ENCODE measurements at places on chromosomes 4 and X. TPM values are rescaled to one million over a fixed set of nuclear protein-coding genes. Genes with fewer than 3 reads are reported as not detected.
A peak's percentile ranks its signal among the peaks of the same experiment; 100 is the strongest.

DNA sequence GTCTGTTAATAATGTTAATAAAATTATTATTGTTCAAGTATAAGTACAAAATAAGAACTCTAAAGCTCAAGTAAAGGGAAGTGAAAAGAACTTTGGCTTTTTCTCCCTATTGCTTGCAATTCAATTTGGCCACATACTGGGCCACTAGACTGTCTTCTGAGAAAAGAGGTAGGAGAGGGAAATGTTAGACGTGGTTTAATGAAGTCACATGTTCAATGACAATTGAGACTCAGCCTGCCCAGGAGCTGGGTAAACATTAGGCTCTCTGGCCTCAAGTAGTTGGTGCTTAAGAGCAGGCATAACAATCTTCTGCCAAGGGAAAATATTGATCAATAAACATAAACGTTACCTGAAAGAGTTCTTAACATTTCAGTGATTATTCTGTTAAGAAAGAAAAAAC lies 15.1 kb upstream of the PRSS12 start:
- no peak for DNase-seq

DNA sequence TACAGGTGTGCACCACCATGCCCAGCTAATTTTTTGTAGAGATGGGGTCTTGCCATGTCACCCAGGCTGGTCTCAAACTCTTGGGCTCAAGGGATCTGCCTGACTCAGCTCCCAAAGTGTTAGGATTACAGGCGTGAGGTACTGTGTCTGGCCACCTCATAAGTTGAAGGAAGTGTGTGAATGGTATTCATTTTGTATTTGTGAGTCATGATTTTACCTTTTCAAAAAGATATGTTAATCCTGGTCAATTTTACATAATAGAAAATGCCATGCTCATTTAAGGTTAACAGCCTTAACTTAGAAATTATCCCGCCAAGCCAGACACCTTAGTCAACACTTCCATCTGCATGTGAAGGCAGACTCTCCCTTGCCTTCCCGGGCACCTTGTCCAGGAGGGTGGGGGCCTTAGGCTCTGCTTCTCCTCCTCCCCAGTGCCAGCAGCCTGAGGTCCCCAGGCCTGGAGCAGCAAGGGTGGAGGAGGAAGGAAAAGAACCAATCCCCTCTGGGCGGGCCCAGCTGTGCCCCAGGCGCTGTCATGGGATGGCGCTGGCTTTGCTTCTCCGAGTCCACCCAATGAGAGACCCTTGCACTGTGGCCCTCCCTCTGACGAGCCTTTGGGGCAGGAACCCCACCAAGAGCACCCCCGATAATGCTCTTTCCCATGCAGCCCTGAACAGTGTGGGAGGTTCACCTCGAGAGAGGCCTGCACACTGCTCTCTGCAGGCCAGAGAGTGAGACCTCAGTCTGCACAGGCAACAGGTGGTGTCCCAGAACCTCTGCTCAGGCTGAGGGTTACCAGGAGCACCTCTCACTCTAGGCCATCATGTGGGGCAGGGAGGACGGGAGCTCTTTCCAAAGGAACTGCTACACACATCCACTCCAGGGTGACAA lies 37.3 kb downstream of the RNF212 start:
- DNase-seq, result no peak

DNA sequence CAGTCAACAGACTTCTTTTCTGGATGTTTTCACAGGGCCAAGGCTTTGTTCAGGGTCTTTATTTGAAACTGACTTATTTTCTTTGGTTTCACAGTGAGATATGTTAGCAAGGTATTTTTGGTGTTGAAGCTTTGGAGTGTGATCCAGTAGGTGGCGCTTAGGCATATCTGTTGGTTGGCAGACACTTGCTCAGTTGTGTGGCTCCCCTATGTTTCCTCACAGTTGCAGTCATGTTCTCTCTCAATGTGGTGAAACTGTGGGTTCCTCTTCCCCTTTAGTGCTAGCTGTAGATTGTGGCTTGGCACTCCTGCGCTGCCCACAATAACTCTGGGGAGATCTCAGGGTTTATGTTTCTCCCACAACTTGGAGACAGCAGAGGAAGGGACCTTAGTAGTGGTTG lies 460.8 kb downstream of the SLITRK2 start:
- DNase-seq, result no peak

GRCh38 chr4:184513802-184514120 lies 39.4 kb upstream of the IRF2 start:
- DNase-seq, result no peak

DNA sequence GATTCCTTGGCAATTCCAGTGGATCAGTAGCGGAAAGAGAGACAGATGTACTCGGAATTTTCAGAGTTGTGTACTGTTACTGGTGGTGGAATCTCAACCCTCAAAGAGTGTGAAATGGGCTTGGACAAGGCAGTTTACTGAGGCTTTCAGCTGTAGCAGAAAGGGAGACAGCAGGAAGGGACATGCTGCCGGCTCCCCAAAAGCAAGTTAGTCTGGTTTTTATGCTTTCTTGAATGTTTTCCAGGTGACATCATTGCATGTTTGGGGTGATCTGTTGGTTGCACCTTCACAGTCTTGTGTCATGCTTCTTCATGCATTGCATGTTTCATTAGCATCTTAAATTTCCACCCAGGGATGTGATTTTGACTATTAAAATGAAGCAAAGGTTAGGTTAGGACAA lies 1282.2 kb downstream of the ADGRL3 start:
- no peak for DNase-seq

DNA sequence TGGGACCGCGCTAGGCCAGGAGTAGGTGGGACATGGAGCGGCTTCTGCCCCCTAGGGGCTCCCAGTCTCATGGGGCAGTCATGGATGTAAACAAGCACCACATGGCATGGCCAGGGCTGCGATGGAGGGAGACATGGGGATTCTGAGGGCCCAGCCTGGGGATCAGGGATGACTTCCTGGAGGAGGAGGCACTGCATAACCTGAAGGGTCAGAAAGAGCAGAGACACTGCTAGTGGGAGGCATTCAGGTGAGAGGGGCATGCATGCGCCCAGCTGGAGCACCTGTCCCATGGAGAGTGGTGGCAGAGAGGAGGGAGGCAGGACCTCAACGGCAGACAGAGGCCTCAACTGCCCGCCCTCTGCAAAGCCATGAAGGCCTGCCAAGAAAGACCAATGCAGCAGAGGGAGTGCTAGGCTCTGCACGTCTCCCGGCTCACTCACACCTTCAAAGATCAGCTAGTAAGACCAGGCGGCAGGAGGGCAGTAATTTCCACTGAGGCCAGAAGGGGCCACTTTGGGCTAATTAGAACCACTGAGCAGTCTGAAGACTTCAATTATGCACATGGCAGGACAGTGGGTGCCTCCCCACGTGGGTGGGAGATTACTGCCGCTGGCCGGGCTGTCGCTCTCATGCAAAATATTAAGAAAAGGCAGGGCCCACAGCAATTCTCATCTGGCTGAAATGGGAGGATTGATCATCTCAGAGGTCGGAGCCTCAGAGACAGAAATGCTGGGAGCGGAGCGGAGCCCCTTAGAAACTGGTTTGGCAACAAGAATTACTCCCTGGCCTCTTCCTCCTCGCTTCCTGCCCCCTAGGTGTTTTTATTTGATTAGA lies 69.6 kb downstream of the PPP2R2C start:
- DNase-seq, result peak; percentile 34

DNA sequence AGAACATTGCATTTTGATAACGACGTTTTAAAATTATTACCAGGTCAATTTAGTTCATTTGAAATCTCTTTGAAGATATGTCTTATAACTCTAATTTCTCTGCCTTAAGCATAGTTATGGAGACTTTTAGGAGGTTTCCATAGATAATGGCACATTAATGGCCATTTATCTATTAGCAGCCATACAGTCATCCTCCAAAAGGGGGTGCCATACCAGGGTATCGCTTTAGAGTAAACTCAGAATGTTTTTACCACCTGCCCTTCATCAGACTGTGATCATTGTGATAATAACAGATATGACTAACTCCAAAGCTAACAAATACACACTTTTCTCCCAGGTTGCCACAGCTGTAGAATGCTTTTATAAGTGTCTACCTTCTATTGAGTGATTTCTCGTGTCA lies 461.5 kb downstream of the FSTL5 start:
- DNase-seq, result no peak

The BEX4 gene
- total RNA-seq, result 39.3 TPM

The NSUN7 gene
- 0.25 TPM for total RNA-seq

GRCh38 chr4:121822796-121823504 lies 733 bp downstream of the CCNA2 start:
- DNase-seq, result no peak

The DGKK gene
- total RNA-seq, result not detected

The TMSB15B gene
- 0.14 TPM for total RNA-seq

- DNase-seq, result no peak
Observed at GRCh38 chr4:71634364-71634763, 149.5 kb downstream of the GC start.

- no peak for DNase-seq
Observed at GRCh38 chr4:22312113-22312512, 203.8 kb downstream of the ADGRA3 start.

DNA sequence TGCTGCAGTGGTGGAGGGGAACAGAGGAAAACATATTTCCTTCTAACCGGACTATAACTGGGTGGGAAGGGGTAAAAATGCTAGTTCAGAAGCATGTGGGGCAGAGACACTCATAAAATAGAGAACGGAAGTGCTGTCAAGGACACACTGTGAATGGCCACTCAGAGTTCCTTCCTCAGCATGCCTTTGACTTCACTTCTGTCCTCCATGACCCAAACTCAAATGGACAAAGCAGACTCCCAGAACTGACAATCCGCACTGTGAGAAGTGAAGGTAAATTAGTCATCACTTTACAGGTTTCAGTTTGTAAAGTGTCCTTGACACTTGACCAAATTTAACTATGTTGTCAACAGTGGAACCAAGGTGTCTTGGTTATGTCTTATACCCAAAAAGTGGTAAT lies 30.2 kb upstream of the ELF2 start:
- no peak for DNase-seq

GRCh38 chr4:47945930-47946726 lies 31.7 kb upstream of the NFXL1 start:
- DNase-seq, result no peak

GRCh38 chr4:86991994-86992393 lies 57.2 kb downstream of the AFF1 start:
- no peak for DNase-seq

DNA sequence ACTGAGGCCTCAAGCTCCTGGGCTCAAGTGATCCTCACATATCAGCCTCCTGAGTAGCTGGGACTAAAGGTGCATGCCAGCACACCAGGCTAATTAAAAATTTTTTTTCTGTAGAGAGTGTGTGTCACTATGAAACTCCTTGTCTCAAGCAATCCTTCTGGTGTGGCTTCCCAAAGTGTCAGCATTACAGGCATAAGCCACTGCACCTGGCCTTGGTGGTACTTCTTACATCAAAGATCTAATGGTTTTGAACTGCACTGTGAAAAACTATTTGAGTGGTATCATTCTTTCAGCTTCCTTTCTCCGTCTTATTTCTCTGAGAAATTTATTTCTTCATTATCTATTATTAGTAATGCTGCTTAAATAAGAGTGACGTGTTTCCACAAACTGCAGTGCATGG lies 98.5 kb downstream of the UNC5C start:
- no peak for DNase-seq

DNA sequence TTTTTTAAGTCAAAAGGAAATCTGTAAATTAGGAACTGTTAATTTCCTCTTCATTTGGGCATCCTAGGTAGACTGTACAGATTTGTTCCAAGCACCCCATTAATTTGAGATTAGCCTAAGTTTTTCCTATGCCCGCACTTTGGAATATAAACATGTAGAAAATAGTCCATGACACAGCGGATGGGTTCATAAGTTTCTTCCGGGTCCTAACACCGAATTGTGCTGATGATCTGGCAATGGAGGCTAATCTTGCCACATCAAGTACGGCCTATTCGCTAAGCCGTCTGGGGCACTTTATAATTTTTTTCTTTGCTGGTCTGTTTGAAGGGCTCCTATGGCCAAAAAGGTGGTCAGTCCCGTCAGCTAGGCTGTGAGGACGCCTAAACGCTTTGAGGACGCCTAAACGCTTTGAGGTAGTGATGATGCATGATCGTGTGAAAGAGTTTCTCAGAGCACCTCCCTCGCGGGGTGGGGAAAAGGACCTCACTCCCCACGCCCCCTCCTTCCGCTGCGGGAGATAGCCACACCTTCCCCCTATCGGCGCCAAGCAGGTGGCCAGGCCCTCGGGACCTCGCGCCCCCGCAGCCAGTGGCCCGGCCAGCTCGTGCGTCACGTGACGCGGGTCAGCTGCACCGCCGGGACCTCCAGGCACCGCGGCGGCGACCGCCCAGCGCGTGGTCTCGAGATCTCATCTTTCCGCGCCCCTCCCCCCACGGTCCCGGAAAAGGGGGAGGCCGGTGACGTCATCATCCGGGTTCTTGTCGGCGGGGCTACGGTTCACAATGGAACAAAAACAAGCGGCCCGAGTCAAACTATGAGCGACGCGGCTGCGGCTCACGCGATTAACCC lies 977 bp upstream of the USP9X start:
- DNase-seq, result peak; percentile 96

- DNase-seq, result no peak
Observed at GRCh38 chrX:119880552-119881437, 9.2 kb downstream of the NDUFA1 start.

DNA sequence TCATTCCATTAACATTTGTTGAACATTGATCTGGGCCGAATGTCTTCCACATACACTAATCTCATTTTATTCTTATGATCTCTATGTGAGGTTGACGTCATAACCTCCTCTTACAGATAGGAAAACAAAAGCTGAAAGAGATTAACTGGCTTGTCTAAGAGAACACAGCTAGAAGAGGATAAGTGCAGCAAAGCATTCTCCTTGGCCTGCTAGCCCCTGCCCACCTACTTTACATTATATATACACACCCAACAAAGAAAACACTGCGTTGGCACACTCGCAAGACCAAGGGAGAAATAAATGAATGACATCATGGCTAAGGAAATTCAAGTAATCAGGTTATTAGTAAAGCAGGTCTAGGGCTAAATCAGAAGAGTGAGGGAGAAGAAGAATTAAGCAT lies 138.4 kb downstream of the PARM1 start:
- no peak for DNase-seq

The TGIF2LX gene
- not detected for total RNA-seq

GRCh38 chr4:84944947-84945346 lies 21.5 kb downstream of the WDFY3 start:
- DNase-seq, result no peak

- DNase-seq, result no peak
Observed at GRCh38 chr4:98519268-98519977, 139.0 kb downstream of the TSPAN5 start.

GRCh38 chr4:162163892-162164759 lies at the start of gene FSTL5:
Gene FSTL5, minus strand, starts transcription at chr4:162164000. Its CDS starts 52,604 bp downstream, at chr4:162111396.
- DNase-seq, result peak; percentile 39

All from heart left ventricle (tissue), 16 donors.